ENCODE measurements at places on chromosomes 3 and 15.
A peak's percentile ranks its signal among the peaks of the same experiment; 100 is the strongest.

DNA sequence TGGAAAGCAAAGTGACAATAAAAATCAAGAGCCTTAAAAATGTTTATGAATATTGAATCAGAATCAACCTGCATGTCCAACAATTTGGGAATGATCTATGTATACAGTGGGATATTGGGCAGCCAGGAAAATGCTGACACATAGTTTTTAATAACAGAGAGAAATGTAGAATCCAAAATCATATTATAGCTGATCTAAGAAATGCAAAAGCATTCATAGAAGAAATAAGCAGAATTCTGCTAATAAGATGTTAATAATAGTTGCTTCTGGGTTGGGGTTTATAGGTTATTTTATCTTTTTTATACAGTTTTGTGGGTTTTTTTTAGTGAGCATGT lies 15.1 kb downstream of the KIF9 start:
- no peak for DNase-seq

- no peak for DNase-seq
These were observed 7.3 kb upstream of the UBE3A start for GRCh38 chr15:25446076-25446475.

DNA sequence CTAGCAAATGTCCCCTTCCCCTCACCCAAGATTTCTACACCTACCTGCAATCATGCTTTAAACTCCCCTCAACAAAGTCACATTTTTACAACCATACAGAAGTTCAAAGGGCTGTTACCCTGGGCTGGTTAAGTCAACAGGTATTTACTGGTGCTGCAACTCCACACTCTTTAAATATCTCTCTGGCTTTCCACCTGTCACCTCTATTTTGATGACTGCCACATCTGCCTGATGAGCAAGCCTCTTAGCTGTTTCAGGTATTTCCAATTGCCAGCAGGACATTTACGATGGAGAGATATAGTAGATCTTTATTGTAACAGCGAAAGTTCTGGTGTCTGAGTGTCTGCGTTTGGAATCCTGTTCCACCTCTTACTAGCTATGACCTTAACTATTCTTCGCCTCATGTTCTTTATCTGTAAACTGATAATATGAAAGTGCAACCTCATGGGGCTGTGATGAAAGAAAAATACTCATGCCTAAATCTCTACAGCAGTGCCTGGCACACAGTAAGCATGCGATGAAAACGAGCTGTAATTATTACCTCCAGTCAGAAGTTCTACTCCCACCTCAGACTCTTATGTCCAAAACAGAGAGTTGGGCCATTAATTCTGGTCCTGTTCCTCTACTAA lies 44.2 kb upstream of the TPM1 start:
- no peak for DNase-seq

GRCh38 chr3:197680955-197681521 lies 55.7 kb downstream of the RUBCN start:
- no peak for DNase-seq

DNA sequence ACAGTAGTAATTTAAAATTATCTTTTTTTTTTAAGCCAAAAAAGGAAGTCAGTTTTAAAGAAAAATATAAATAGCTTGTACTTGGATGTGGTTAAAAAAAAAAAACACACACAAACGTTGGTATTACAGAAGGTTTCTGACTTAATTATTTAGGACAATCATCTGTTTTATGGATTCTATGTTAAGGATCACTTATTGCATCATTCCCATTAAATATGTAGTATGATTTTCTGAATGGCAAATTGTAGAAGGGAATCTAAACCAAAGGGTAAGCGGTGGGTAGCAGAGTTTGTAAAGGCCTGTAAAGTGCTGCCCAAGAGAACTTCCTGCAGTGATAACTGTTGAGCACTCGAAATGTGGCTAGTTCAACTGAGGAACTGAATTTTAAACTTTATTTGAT lies 8.0 kb downstream of the SENP2 start:
- DNase-seq, result no peak

DNA sequence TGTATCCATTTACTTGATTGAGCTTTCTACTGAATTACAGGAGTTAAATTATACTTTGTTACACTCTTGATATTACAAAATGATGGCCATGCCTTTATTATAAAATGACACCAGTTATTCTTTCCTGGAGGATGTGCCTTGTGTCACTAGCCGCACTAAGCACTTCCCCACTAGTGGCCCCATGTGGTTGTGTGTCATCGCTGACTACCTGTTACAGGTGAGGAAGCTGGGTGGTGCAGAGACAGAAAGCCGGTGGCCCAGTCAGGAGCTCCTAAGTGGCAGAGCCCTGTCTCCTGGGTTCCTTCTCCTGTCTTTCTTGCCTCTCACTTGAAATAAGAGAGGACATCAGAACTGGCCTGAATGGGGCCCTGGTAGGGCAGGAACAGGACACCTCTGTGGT lies 96.8 kb downstream of the IGF1R start:
- no peak for DNase-seq

DNA sequence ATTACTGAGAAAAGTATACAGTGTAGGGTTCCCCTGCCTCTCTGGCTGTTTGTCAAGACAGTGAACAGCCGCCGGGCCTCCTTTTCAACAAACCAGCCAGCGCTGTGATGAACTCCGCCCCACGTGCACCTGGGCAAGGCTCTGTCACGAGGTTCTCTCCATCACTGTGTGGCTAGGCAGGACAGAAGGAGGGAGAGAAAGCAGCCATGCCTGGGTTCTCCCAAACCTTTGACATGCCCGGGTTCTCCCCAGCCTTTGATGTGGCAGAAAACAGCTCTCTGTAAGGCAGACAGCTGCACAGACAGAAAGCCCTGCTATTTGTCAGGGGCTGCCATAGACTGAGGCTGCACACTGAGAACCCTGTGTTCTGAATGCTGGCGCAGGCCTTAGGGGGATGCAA lies 101.4 kb upstream of the TRPM1 start:
- no peak for DNase-seq

DNA sequence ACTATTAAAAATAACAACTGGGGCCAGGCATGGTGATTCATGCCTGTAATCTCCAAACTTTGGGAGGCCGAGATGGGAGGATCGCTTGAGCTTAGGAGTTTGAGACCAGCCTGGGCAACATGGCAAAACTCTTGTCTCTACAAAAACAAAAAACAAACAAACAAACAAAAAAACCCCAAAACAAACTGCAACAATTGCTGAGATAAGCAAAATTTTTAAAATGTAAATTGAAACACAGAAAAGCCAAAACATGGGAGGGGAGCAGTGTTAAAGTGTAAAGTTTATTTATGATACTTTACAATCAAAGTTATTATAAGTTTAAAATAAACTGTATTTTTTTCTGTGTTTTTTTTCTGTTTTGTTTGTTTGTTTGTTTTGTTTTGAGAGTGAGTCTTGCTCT lies 207.7 kb downstream of the PCCB start:
- no peak for DNase-seq

- no peak for DNase-seq
These were observed 12.8 kb upstream of the CSRNP1 start for GRCh38 chr3:39166134-39166710.

DNA sequence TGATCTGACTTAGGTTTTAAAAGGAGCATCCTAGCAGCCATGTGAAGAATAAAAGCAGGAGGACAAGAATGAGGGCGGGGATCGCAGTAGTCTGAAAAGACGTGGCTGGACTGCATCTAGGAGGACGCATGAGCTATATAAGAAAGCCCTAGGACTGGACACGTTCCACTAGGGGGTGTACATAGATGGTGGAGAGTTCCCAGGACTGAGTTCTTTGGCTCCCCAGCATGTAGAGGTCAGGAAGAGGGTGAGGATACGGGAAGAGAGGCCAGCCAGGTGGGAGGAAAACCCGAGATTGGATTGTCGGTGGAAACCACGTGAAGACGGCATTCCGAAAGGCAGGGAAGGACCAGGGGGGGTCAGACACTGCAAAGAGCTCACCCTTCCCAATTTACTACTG lies 64.2 kb upstream of the CFAP161 start:
- no peak for DNase-seq

DNA sequence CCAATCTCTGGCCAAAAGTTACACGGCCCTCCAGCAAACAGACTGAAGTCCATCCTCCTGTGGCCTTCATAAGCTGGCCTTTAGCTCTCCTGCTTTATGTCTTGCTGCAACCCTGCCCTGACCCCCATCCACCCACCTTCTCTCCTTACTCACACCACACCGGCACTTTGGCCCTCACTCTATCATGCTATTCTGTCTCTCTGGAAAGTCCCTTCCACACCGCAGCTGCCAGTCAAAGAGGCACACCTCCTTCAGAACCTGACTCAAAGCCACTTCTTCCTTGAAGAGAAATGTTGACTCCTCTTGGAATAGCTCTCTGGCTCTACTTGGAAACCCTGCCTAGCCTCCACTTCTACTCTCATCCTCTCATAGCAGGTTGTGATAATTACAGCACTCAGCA lies 4.5 kb downstream of the GPR156 start:
- no peak for DNase-seq

GRCh38 chr15:29276366-29276765 lies 6.7 kb upstream of the NSMCE3 start:
- DNase-seq, result no peak

GRCh38 chr3:194959217-194959616 lies 273.5 kb downstream of the FAM43A start:
- DNase-seq, result no peak

- DNase-seq, result no peak
These were observed 285.7 kb upstream of the CTNNB1 start for GRCh38 chr3:40913641-40914040.

- no peak for DNase-seq
These were observed 12.8 kb upstream of the ACAN start for GRCh38 chr15:88790486-88790885.

GRCh38 chr3:31613177-31613576 lies 80.5 kb downstream of the STT3B start:
- no peak for DNase-seq

DNA sequence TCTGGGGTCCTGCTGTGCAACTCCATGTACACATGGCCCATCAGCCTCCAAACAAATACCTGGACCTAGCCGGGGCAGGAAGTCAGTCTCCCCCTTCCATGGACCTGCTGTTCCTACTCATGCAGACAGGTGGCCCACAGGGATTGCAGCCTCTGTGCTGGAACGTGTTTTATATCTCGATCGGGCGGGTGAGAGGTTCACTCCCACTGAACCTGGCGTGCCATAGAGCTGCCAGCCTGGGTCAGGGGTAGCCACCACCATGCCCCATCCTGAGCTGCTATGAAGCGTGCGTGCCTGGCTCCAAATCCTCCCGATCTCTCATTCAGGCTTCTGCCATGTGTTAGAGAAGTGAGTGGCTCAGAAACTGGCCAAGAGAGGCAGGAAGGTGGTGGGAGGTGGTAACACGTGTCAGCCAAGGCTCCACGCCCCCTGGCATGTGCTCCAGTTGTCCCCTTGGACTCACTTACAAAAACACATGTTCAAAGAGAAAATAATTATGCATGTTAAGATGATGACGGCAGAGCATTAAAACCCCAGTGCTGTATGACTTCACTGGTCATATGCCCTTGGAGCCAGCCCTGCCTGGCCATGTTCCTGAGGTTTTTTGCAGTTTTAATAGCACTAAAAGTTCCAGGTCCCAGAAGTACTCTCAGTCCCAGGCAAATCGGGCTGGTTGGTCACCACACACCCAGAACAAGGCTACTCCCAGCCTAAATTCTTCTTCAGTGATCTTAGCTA lies 30.6 kb downstream of the CTSH start:
- DNase-seq, result peak; percentile 41

GRCh38 chr15:66878761-66879160 lies 176.7 kb downstream of the SMAD6 start:
- DNase-seq, result no peak

DNA sequence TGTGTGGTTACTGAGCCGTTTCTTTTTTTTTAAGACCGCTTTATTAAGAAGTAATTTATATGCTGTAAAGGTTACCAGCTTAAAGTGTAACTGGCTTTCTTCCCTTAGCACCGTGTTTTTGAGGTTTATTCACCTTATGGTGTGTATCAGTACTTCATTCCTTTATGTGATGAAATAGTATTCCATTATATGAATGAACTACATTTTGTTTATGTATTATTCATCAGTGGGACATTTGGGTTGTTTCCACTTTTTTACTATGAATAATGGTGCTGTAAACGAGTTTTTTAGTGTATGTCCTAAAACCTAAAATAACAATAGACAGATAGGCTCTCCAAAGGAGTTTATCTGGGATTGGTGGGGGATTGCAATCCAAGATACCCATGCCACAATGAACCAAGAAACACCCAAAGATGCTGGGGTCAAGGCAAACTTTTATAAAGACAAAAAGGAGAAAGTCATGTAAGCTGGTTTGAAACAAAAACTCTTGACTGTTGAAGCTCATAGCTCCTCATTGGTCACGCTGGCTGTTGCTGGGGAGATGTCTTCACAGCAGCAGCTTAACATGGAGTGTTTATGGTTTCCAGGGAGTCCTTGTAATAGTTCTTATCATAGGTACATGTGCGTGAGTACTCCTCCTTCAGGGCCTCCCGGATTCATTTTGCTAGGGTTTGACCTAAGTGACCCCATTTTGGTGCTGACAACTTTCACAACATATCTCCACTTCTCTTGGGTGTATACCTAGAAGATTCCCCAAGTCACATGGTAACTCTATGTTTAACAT lies 16.0 kb downstream of the TM2D3 start:
- DNase-seq, result no peak

GRCh38 chr3:21484057-21484827 lies 266.8 kb downstream of the ZNF385D start:
- peak; percentile 69 for DNase-seq

DNA sequence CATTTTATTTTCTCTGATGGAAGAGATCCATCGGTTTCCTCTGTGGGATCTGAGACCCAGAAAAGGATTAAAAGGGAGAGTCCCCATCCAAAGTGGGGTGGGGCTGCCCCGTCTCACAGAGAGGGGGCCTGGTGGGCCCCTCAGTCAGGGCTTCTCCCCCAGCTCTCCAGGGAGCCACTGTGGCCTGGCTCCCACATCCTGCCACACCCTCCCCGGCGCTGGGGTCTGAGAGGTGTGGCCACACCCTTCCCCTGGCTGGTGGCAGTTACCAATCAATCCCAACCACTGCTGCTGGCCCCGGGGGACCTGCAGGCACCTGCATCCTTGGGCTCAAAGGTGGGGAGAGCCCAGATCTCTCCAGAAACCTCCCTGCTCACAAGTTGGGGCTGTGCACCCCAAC lies 161.8 kb upstream of the IQSEC1 start:
- DNase-seq, result peak; percentile 74

GRCh38 chr3:122560680-122561079 lies 3.4 kb downstream of the PARP9 start:
- peak; percentile 81 for DNase-seq

DNA sequence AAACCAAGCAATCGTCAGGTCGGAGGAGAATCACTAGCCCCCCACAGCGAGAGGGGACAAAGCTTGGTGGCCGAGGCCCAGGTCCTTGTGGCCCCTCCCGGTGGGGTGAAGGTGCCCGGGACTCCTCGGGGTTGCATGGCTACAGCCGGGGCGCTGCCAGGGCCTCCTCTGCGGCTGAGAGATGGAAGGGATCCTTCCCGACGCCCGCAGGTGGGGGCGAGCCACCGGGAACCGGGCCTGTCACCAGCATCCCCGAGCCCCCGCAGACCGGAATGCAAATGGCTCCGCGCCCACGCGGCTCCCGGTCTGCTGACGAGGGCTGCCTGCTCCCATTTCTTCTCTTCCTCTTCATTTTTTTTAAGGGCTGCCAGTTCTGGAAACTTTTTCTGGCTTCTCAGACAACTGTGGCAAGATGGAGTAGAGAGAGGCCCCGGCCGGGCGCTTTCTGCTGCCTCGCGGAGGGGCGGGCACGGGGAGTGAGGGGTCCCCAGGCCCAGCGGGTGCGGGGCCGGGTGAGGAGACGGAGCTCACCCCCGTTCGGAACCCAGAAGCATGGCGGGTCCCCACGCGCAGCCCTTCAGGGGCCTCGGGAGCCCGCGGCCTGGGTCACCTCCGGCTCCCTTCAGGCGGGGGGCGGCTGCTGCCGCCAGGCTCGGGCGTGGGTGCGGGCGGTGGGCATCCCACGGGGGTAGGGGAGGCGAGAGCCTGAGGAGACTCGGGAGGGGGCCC lies 27.5 kb downstream of the MELTF start:
- DNase-seq, result peak; percentile 21
